ENCODE measurements at places on chromosomes 2 and 18.

DNA sequence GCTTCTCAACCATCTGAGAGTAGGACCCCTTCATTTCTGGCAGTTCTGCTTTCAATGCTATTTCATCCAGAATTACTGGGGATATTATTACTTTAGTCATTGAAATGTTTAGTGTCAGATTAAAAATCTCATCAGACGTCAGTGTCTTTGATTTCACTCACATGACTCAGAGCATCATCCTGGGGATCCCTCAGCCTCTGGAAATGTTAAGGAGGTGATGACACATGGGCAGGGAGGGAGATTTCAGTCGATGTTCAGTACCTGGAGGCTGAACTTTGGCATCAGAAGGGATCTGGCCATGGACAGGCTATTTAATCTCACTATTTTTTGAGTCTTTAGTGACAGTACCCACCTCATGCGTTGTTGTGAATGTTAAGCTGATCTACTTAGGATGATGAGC is 39.1 kb downstream of the OSBPL6 start:
- DNase-seq: no peak

GRCh38 chr18:48590678-48591077 is 51.8 kb downstream of the CTIF start:
- DNase-seq: peak; percentile 85

DNA sequence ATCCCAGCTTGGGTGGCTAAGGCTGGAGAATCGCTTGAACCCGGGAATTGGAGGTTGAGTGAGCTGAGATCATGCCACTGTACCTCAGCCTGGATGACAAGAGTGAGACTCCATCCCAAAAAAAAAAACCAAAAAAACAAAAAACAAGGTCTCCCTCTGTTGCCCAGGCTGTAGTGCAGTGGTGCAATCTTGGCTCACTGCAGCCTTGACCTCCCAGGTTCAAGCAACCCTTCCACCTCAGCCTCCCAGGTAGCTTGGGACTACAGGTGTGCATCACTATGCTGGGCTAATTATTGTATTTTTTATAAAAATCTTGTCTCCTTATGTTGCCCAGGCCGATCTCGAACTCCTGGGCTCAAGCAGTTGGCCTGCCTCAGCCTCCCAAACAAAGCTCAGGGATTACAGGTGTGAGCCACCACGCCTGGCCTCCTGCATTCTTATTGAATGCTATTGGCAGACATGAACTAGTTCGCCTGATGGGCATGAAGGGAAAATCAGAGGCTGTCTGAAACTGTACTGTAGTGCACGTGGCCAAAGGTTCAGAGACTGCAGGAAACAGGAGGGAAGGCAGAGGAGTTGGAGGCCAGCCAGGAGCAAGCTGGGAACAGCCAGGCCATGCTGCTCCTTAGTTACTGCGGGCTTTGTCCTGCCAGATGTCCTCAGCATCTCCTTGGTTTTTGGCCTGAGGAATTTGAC is 16.0 kb upstream of the ASXL2 start:
- DNase-seq: peak; percentile 77

- DNase-seq: no peak
Measured at GRCh38 chr2:217609952-217610351, 392.8 kb downstream of the TNS1 start.

GRCh38 chr2:85353876-85354285 is 447 bp downstream of the RETSAT start:
- DNase-seq: peak; percentile 27

DNA sequence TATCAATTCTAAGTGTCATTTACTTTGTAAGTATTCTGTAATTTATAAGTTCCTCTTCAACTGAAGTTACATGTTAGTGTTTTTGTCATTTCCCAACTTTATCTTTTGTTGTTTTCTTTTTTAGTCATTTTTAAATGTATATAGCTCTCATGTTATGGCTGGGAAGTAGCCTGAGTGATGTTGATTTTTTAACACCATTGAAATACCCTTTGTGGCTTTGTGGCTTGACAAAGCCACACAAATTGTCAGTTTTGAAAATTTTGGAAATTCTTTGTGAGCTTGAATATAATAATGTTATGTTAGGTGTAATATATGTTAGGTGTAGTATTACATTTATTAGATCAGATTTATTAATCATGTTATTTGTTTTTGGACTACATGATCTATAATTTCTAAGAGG is 16.7 kb downstream of the DNAJC10 start:
- DNase-seq: no peak

GRCh38 chr2:164522561-164522981 is 98.7 kb downstream of the GRB14 start:
- no peak for DNase-seq

GRCh38 chr2:71299507-71299906 is 32.1 kb upstream of the ZNF638 start:
- peak; percentile 63 for DNase-seq

GRCh38 chr2:210617732-210618330 is 61.4 kb downstream of the CPS1 start:
- peak; percentile 68 for DNase-seq

GRCh38 chr18:55988537-55988936 is 400.5 kb upstream of the TCF4 start:
- peak; percentile 78 for DNase-seq

DNA sequence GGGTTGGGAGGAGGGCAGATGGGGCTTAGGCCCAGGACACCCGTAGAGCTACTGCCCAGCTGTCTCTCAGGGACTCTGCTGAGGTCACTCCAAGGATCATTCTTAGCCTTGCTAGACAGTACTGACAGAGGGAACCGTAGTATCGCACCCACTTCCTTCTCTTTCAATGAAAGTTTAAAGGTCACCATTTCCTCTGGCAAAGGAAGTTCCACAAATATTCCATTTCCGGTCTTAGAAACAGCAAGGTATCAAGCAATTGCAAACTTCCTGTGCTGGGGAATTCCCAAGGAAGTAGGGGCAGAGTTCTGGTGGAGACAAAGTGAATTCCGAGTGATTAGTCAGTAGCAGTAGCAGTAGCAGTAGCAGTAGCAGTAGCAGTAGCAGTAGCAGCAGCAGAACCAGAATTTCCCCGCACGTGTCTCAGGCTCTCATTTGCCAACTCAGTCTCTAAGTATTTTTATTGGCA is 24.7 kb downstream of the IL1B start:
- peak; percentile 96 for DNase-seq

- no peak for DNase-seq
Measured at GRCh38 chr2:113253453-113253852, 25.3 kb downstream of the PAX8 start.

DNA sequence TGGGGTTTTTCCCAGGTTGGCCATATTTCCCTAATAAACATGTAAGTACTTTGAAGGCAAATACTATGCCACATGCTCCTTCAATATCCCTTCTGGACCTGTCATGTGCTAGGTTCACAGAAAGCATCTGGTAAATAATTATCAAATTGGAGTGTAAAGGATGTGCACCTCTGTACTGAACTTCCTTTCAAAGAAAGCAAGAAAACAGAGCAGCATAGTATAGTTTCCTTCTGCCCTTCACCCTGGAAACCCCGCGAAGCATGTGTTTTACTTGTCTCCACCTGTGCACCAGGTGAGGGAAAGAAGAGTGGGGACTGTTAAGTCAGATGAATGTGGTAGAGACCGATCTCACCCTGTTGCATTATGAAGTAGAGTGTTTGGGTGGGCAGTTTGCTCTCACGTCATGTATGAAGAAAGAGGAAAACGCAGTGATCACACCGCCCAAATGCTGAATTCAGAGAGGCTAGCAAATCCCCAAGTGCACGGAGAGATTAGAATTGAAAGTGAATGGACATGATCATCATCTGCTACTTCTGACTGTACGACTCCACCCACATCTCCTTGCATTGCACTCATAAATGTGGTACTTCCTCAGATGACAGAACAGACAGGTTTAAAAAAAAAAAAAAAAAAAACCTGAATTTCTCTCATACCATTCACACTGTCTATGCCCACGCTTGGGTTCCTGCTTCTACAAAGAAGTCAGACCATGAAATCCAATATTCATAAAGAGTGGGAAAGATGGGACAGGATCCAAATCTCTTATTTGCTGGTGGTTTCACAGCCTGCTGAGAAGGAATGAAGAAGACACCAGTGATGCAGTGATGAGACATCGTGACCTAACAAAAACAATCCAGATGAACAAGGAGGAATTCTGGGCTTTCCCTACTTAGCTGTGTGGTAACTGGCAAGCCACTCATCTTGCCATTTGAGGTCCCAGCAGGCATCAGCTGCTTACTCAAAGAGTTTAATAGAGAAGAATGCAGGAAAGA is 448.6 kb downstream of the BCL11A start:
- no peak for DNase-seq

- peak; percentile 82 for DNase-seq
Measured at GRCh38 chr18:59885579-59886163, 14.1 kb upstream of the PMAIP1 start.

DNA sequence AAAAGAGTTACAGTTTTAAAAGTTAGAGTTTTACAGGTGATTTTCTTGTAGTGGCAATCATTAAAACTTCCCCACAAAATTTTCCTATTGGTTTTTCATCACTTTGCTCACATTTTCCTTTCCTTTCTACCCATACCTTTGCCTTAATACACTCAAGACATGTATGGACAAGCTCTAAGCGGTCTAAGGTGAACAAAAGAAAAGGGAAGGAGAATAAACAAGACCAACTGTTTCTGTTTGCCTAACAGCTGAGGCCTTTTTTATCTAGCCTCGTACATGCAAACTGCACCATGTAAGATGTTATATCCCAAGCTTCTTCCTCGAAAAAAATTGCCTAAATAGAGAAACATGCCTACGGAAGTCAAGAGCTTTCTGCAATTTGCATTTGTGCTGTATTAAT is 33.9 kb upstream of the TBC1D8 start:
- DNase-seq: no peak

GRCh38 chr2:55282110-55282917 is 13.3 kb upstream of the MTIF2 start:
- peak; percentile 89 for DNase-seq

GRCh38 chr2:142190805-142191204 is 60.0 kb upstream of the LRP1B start:
- peak; percentile 63 for DNase-seq

DNA sequence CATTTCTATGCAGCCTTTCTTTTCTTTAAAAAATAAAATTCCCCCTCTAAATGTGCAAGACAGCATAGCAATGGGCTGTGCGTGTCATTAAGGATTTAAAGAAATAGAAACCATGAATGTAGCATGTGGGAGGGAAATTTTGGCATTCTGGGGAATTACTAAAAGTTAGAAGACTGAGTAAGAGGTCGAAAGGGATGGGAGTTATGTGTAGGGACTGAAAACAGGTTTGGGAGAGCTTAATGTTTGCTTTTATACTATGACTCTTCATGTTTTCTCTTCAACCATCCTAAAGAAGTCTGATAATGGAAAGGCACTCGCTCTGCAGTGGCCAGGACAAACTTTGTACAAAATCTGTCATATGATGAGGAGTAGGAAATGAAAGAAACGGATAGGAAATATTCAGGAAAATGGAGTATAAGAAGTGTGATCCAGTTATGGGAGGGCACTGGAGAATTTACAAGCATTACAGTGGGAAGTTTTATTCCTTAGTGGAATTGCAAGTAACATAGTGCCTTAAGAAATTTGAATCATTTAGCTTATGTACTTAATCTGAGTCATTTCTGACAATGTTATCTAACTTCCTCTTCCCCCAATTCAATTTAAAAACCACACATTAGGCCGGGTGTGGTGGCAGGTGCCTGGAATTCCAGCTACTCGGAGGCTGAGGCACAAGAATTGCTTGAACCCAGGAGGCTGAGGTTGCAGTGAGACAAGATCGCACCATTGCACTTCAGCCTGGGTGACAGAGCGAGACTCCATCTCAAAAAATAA is 20.6 kb downstream of the TMEM87B start:
- DNase-seq: peak; percentile 63
